ENCODE measurements at places on chromosomes 5 and 9.

GRCh38 chr5:64773533-64773932 lies 4.8 kb downstream of the CWC27 start:
- DNase-seq, result no peak

DNA sequence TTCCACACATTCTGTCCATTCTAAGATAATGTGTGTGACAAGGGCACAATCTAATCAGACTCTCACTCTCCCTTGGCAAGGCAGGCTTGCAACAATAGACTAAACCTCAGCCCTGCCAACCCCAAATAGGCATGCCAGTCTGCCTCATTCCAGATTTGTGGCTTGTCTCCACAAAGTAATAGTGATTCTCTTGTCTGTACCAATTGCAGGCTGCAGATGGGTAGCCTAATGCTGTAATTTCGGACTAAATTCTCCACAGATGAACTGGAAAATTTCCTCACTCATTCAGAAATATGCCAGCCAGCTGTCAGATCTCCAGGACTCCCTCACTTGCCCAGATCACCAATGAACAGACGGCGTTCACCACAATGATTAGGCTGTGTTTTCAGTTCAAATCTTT lies 413.6 kb downstream of the ELAVL2 start:
- DNase-seq, result no peak

GRCh38 chr5:73431204-73431851 lies 17.2 kb downstream of the FOXD1 start:
- DNase-seq, result no peak

GRCh38 chr5:168874713-168875380 lies 295.7 kb upstream of the PANK3 start:
- DNase-seq, result no peak

DNA sequence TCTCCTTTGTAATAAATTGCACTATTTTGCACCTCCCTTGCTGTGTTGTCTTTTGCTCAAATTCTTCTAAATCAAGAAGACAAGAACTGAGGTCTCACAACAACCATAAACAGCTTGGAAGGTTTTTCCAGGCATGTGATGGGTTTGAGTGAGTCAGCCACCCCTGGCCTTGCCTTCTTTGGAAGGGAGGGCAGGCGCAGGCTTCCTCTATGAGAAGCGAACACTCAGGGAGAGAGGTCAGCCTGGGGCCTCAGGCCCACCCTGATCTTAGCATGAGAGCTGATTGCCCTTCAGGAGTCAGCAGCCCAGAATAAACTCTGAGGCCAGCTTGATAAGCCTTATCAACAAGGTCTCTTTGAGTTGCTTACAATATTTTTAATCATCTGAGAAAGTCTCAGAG lies 31.6 kb downstream of the S1PR3 start:
- no peak for DNase-seq

DNA sequence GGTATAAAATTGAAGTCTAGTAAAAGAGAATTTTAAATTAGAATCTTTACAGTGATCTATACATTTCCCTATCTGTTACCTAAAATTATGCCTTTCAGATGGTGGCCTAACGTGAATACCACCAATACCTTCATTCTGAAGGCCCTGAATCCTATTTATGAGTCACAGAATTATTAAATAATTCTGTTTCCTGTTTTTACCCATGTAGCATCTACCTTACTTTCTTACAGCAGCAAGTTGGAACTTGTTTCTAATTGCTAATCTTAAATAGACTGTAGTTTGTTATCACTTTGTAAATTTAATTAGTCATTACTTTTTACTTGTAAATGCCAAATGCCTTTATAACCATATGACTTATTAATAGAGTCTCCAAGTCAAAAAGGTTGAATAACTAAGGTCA lies 135.0 kb downstream of the PDE4D start:
- no peak for DNase-seq

DNA sequence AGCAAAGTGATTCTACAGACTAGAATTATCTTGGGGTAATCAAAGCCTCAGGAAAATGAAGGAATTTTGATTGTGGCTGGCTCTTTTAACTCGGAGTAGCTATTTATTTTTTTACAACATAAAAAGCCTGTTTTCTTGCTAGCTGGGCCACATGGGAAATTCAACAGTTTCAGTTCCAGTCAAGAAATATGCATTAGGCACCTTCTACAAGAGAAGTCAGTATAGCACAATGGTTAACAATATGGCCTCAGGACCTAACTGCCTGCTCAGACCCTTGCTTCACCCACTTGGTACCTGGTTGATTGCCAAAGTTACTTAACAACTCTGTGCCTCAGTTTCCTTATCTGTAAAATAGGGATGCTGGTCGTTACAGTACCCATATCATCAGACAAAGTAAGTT lies 586.2 kb downstream of the ZNF608 start:
- DNase-seq, result no peak

DNA sequence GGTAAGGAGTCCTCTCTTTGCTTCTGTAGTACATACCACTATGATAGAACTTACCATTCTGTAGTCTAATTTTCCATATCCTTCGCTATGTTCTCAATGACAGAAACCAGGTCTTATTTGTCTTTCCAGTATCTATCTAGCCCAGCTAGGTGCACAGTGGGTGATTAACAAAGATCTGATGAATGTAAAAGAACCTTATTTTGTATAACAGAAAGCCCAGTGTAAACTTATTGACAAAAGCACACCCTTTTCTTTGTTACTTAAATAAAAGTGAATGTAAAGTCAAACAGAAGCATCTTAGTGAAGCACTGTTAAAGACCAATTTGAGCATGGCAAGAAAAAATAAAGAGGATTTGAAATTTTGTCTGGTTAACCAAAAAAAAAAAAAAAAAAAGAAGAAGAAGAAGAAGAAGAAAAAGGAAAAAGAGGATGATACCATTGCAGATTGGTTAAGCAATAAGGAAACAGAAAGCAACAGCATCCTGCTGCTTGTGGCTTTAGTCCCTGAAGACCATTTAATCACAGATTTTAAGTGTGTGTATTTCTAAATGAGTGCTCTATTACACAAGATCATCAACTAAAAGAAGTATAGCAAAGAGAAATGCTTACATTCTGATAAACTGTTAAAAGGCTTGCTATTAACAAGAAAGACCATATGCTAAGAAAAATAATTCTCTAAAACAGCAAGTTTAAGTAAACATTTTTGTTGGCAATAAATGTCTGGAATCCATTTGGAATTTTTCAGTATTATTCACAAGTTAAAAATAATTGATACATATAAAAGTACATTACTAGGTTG lies 21.2 kb downstream of the MEGF9 start:
- no peak for DNase-seq

GRCh38 chr9:801399-802071 lies 40.0 kb upstream of the DMRT1 start:
- no peak for DNase-seq

GRCh38 chr9:121711281-121711680 lies 59.8 kb downstream of the DAB2IP start:
- no peak for DNase-seq

DNA sequence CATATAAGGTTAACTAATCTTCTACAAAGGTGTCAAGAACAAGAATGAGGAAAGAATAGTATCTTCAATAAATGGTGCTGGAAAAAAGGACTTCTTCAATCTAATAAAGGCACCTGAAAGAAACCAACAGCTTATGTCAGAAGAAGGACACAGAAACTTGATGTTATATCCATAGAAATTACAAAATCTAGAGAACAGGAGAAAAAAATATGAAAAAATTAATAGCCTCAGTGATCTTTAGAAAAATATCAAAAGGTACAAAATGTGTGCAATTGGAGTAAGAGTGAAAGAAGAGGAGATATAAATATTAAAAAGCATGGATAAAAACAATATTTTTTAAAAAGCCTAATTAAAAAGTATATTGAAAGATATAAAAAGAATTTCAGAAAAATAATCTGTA lies 18.8 kb upstream of the PRSS3 start:
- DNase-seq, result no peak

GRCh38 chr5:33507426-33507825 lies 66.7 kb downstream of the TARS1 start:
- no peak for DNase-seq

DNA sequence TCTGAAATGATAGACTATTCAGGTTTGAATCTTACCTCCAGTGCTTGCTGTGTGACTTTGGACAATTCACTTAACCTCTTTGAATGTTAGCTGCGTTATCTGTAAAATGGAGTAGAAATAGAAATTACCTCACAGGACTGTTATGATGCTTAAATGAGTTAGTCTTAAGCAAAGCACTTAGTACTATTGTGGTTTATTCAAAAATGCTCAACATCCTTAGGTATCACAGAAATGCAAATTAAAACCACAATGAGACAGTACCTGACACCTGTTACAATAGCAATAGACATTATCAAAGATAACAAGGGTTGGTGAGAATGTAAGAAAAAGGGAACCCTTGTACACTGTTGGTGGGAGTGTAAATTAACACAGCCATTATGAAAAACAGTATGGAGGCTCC lies 77.6 kb upstream of the FREM1 start:
- DNase-seq, result no peak

GRCh38 chr9:120726484-120726883 lies 12.2 kb upstream of the MEGF9 start:
- DNase-seq, result no peak

GRCh38 chr5:88883836-88884607 lies 1.0 kb upstream of the MEF2C start:
- DNase-seq, result peak; percentile 43

DNA sequence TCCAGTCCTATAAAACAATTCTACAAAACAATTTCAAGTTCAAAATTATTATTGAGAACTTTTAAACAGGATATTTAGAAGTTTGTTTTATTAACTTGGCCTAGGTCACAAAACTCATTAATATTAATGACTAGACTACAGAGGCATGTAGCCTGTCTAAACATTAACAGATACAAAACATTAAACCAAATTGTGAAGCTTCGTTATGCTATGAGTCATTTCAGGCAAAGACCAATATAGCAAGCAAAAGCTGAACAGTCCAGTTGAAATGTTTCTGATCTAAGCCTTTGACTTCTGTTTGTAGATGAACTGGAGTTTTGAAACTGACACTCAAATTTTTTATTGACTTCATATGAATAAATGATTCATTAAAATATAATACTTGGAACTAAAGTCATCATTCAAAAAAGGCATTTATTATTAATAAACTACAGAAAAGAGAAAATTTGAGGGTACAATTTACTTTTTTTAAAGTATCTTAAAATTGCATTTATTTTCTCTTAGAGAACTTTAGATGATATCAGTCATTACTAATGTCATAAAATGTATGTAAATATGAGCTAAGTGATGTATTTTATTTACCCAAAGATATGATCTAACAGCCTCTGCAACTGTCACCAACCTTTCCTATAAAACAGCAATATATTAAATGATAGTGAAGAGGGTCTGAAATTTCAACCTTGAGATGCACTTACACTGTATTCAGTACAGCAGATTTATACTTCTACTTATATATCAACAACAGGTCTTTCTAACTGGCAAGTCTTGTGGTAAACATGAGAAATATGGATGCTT lies 188.8 kb downstream of the COMMD10 start:
- DNase-seq, result no peak
